Posterior cingulate gyrus (tissue), 11 donors: ENCODE measurements at places on chromosomes 11 and 22.

- DNase-seq: no peak
Observed at GRCh38 chr22:24696551-24697001, 77.9 kb downstream of the PIWIL3 start.

DNA sequence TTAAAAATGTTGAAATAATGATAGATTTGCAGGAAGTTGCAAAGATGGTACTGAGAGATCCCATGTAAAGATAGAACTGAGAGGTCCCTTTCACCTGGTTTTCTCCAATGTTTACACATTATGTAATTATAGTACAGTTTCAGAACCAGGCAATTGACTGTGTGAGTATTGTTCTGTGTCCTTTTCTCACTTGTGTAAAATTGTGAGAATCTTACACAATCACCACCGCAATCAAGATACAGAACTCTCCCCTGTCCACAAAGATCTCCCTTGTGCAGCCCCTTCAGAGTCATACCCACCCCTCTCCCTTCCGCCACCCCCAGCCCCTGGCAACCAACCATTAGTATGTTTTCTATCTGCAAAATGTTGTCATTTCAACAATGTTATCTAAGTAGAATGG, 119.8 kb upstream of the NAV2 start:
- DNase-seq: no peak

GRCh38 chr11:109308551-109308950, 113.4 kb upstream of the C11orf87 start:
- DNase-seq: no peak

DNA sequence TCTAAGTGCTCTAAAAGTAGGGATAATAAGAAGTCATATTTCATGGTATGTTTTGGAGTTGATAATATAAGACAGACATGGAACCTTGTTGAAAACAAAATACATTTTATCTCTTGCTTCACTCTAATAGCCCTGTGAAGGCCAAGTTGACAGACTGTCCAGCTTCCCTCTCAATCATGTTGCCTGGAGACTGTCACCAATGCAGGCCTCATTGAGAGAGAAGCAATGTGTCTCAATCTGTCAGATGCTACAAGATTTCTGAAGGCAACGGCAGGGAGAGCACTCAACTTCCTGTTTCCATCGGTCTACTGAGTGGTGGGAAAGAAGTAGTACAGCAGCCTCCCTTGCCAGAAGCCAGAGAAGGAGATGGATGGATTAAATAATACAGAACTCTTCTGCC, 23.6 kb upstream of the FJX1 start:
- no peak for DNase-seq

GRCh38 chr11:23519194-23519593, 658.9 kb upstream of the CCDC179 start:
- no peak for DNase-seq

GRCh38 chr11:68315171-68315920, 3.0 kb downstream of the LRP5 start:
- no peak for DNase-seq
